ENCODE measurements at places on chromosomes 5 and 9. TPM values are rescaled to one million over a fixed set of nuclear protein-coding genes. Genes with fewer than 3 reads are reported as not detected.

GAPT gene
- not detected for total RNA-seq

UIMC1 gene
- total RNA-seq, result 39.5 TPM

ADAMTS19 gene
- not detected for total RNA-seq

MAMDC4 gene
- 4.1 TPM for total RNA-seq

GARIN3 gene
- total RNA-seq, result not detected

FAM221B gene
- not detected for total RNA-seq

SURF2 gene
- 50.9 TPM for total RNA-seq

ZNF483 gene
- 0.53 TPM for total RNA-seq

TBC1D13 gene
- total RNA-seq, result 20.6 TPM

NR5A1 gene
- not detected for total RNA-seq

HTR4 gene
- total RNA-seq, result not detected

SPATA31D4 gene
- total RNA-seq, result not detected

CAMK2A gene
- 0.87 TPM for total RNA-seq

CAAP1 gene
- 16.1 TPM for total RNA-seq

HEMGN gene
- not detected for total RNA-seq

CACFD1 gene
- total RNA-seq, result 4.4 TPM

ORM2 gene
- total RNA-seq, result not detected

ZNF484 gene
- 1.8 TPM for total RNA-seq

SMIM33 gene
- not detected for total RNA-seq

SAXO1 gene
- total RNA-seq, result not detected

OTULINL gene
- total RNA-seq, result 4.9 TPM

CDH18 gene
- total RNA-seq, result not detected

TMC1 gene
- 0.05 TPM for total RNA-seq

MARCOL gene
- total RNA-seq, result not detected

C9 gene
- total RNA-seq, result not detected

PGM5 gene
- not detected for total RNA-seq

NR4A3 gene
- 2.0 TPM for total RNA-seq

CMYA5 gene
- total RNA-seq, result 0.22 TPM

PCDHGA8 gene
- 0.02 TPM for total RNA-seq

GLRA1 gene
- total RNA-seq, result not detected

SPINK4 gene
- total RNA-seq, result not detected

WNK2 gene
- total RNA-seq, result 6.1 TPM

DIPK1B gene
- total RNA-seq, result 10.1 TPM

FBP1 gene
- not detected for total RNA-seq

PTGES gene
- 92.3 TPM for total RNA-seq

NUTM2G gene
- not detected for total RNA-seq

FBN2 gene
- 16.2 TPM for total RNA-seq

WDR38 gene
- total RNA-seq, result not detected

SLC6A3 gene
- 0.07 TPM for total RNA-seq

SARDH gene
- 0.09 TPM for total RNA-seq

IL3 gene
- total RNA-seq, result not detected

SLC25A48 gene
- not detected for total RNA-seq

NEURL1B gene
- 2.6 TPM for total RNA-seq

SH3RF2 gene
- total RNA-seq, result 3.0 TPM

All from A549 treated with CpdA at 1 μM for 4 hours (cell line).